ENCODE measurements at places on chromosomes 4 and X. TPM values are rescaled to one million over a fixed set of nuclear protein-coding genes. Genes with fewer than 3 reads are reported as not detected.

GRCh38 chrX:64394059-64394873 lies 986 bp downstream of the MTMR8 start:
- DNase-seq = no peak

DNA sequence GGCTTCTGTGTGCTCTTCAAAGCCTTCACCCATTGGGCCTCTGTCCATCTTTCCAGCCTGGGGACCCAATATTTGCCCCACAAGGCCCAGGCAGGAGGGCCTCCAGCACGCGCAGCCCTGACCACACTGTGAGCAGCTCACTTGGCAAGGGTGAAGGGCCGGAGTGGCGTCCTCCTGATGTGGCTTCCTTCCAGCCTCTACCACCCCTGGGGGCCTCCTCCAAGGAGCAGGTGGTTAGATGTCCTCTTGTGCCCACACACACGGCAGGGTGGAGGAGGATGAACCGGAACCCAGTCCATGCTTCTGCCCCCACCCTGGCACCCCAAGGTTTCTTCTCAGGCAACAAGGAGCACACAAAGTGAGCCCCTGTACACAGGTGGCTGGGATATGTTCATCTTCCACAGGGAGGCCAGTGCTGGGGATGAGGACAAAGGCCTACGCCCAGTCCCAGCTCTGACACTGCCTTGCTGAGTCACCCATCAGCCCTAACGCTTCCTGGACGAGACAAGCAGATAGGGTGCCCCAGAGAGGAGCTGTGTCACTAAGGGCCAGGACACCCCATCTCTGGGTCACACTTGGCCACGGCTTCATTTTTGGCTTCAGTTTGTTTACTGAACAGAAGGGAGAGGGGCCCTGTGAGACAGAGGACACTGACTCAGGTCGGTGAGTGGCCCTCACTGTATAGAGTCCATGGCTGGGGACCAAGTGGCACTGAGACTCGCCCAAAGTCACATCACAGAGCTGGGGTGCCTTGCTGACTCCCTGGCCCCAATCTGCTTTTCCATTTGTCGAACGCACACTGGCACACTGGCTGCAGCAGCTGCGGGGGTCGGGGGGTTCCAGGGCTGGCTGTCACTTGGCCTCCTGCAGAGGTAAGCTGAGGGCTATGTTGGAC lies 1.9 kb downstream of the UBL4A start:
- DNase-seq = no peak

DNA sequence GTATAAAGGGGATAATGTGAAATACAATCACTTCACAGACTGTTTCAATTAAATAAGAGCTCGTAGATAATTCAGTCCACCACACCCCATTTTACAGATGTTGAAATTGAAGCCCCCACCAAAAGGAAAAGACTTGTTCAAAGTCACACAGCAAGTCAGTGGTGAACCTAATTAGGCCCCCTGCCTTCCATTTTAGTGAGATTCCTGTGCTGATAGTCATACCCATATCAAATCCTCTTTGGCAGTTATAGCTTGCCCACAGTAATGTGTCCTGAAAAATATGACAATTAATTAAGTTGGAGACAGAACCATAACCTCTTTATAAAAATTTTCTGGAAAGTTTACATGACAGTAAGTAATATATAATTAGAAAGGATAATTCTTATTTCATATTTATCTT lies 58.0 kb downstream of the AR start:
- no peak for DNase-seq

DNA sequence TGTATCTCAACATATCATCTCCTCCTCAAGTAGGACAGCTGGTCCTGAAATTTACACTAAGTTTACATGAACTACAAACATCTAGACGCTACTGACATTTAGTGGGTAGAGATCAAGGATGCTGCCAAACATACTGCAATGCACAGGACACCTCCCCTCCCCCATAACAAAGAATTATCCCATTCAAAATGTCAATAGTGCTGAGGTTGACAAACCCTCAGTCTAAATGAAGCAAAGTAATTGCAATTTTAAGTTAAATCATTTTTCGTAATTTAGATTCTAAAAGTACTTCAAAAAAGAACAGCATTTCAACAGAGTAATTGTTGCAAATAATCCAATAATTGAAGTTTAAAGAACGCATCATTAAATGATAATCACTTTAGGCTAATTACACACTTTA lies 1.2 kb downstream of the PRMT9 start:
- DNase-seq = no peak

GRCh38 chrX:73799888-73800287 lies 236.9 kb downstream of the CHIC1 start:
- DNase-seq = no peak

- DNase-seq = no peak
These were observed 34.2 kb upstream of the SH3D19 start for GRCh38 chr4:151359576-151359975.

- no peak for DNase-seq
These were observed 2414.2 kb downstream of the PCDH7 start for GRCh38 chr4:33134366-33134765.

GRCh38 chrX:13452283-13452682 lies 117.1 kb upstream of the EGFL6 start:
- no peak for DNase-seq

DNA sequence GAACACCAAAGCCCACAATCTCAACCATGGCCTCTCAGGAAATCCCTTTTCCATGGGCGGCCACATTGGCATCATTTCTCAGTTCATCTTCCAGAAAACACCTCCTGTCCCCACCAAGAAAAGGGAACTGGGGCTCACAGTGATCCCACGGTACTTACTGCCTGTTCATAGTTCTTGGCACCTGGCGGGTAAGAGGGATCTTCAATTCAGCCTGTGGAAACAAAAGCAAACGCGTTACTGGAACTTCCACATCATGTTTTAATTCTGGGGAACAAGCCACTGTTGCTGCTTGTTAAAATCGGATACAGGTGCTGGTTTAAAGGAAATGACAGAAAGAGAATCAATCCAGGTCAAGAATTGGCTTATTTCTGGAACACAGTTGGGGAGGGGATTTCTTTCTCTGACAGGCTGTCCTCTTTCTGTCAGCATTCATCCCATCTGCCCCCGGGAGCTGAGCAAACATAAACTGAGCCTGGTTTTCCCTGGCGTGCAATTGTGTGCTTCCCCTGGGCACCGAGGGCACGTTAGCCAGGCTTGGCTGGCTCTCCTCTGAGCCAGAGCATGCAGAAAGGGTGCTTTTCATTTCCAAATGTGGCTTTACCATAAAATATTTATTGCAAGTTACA lies 16.8 kb downstream of the CLNK start:
- no peak for DNase-seq

- DNase-seq = no peak
These were observed 47.0 kb downstream of the ZFX start for GRCh38 chrX:24196509-24196908.

DNA sequence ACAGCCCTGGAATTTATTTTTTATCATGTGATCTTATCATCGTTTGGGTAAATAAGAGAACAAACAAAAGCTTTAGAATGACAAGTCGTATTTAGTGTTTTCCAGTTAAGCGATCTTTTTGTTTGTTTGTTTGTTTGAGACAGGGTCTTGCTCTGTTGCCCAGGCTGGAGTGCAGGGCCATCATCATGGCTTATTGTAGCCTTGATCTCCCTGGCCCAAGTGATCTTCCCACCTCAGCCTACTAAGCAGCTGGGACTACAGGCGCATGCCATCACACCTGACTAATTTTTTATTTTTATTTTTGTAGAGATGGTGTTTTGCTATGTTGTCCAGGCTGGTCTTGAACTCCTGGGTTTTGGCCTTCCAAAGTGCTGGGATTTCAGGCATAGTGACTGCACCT lies 57.1 kb upstream of the PDLIM3 start:
- DNase-seq = no peak

The VCX2 gene
- not detected for polyA plus RNA-seq

DNA sequence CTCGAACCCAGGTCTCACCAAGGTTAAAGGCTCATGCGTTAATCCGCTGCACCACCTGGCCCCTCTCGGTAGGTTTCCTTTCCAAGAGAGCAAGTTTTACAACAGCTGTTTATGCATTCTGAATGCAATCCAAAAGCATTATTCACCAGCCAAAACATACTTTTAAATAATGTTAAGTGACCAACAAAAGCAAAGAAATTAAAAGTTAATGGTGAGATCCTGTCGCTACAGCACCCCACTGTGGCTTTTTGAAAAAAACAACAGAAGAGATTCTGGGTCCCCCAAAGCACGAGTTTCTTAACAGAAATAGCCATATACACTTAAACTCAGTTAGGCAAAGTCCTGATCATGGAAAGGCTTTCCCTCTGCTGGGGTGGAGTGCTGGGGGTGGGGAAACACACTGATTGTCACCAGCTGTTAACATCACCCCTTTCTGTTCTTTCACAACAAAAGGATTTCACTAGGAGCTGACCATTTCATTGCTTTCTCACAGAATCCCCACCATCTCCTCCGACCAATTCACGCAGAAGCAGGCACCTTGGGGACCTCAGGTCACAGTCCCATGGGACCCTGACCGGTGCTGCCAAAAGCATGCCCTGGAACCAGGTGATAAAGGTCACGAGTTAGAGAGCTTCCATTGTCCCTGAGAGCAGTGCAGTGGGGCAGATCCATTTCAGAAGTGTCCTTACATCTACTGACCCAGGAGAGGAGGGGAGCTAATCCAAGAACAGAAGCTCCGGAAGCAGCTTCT lies 51.2 kb downstream of the ZNF827 start:
- no peak for DNase-seq

The VCX3B gene
- polyA plus RNA-seq = not detected

- DNase-seq = no peak
These were observed 20.5 kb downstream of the AKAP4 start for GRCh38 chrX:50180073-50180940.

DNA sequence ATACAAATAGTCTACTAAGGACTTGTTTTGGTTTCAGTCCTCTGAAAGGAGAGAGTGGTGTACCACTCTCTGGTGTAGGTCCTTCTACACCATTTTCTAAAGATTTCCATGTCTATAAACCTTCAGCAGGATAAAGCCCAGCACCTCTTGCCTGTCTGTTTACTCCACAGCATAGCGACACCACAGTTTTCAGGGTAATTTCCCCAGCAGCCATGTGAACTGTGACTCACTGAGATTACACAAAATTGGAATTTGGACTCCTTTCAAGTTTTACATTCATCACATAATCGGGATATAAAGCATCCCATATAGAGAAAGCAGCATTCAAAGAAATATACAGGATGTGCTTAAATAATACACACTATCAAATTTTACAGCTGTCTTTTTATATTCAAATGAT lies 229.6 kb downstream of the PRDM5 start:
- no peak for DNase-seq

The RBM10 gene
- polyA plus RNA-seq = 33.0 TPM

- DNase-seq = no peak
These were observed 144.9 kb downstream of the ANXA5 start for GRCh38 chr4:121551881-121552280.

DNA sequence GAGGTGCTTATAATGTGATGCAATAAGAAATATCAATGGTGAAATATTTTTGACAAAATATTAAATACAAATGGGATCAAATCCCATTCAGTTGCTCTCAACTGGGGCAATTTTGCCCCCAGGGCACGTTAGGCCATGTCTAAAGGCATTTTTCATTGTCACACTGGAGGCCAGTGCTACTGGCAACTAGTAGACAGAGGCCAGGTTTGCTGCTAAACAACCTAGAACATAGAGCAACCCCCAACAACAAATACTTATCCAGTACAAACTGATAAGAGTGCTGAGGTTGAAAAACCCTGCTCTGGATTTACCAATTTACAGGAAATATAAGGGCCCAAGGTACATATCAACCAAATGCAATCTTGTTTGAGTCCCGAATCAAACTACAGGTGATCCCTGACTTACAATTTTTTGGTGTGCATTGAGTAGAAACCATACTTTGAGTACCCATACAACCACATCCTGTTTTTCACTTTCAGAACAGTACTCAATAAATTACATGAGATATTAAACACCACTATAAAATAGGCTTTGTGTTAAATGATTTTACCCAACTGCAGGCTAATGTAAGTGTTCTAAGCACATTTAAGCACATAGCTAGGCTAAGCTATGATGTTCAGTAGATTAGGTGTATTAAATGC lies 237.5 kb downstream of the HNRNPD start:
- peak; percentile 43 for DNase-seq

GRCh38 chr4:120084327-120084726 lies 17.7 kb upstream of the MAD2L1 start:
- no peak for DNase-seq

DNA sequence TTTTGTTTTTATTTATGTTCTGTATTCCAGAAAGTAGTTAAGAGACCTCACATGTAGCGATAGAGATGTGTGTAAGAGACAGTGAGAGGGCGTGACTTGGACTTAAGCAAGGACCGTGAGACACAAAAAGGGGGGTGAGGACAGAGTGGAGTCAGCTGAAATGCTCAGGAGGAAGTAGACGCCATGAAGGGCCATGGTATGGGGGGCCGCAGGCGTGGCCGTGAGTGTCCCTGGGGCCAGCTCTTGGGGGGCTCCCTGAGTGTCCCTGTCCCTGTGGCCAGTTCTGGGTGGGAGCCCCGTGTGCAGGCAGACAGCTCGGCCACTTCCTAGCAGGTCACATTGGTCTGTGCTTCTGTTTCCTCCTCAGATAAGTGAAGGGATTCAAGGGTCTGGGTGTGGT lies 23.0 kb upstream of the MSANTD1 start:
- no peak for DNase-seq

The CFAP47 gene
- polyA plus RNA-seq = not detected

DNA sequence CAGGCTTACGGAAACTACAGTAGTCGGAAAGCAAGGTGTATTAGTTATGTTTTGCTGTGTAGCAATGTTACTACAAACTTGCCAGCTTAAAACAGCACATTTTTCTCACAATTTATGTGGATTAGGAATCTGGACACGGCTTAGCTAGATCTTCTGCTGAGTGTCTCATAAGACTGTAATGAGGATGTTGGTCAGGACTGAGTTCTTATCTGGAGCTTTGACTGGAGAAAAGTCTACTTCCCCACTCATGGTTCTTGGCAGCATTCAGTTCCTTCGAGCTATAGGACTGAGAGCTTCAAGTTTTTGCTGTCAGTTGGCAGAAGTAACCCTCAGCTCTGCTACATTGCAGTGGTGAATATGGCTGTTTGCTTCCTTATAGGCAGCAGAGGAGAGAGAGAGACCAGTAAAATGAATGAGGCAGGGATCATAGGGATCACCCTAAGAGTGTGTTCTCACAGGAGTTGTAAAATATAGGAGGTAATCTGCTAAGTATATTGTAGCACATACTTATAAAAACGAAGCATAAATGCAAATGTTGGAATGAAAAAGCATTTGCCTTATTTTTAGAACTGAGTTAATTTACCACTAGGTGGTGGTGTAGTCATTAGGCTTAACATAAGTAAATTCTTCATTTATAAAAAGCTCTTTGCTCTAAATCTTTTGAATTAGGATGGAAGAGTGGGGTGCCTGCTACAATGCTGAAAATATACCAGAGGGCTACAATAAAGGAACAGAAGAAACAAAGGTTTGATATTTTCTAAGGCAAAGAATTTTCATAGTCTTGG lies 38.6 kb downstream of the ALG13 start:
- DNase-seq = no peak

The RNF175 gene
- polyA plus RNA-seq = 0.24 TPM

- DNase-seq = no peak
These were observed 672.8 kb downstream of the DMD start for GRCh38 chrX:32538554-32538953.

- DNase-seq = no peak
These were observed 1974.7 kb downstream of the ARAP2 start for GRCh38 chr4:34269613-34270012.

The NIPAL1 gene
- polyA plus RNA-seq = 0.65 TPM

All from CD4-positive, alpha-beta memory T cell (primary cell).